ENCODE measurements at places on chromosomes 2 and 18.

DNA sequence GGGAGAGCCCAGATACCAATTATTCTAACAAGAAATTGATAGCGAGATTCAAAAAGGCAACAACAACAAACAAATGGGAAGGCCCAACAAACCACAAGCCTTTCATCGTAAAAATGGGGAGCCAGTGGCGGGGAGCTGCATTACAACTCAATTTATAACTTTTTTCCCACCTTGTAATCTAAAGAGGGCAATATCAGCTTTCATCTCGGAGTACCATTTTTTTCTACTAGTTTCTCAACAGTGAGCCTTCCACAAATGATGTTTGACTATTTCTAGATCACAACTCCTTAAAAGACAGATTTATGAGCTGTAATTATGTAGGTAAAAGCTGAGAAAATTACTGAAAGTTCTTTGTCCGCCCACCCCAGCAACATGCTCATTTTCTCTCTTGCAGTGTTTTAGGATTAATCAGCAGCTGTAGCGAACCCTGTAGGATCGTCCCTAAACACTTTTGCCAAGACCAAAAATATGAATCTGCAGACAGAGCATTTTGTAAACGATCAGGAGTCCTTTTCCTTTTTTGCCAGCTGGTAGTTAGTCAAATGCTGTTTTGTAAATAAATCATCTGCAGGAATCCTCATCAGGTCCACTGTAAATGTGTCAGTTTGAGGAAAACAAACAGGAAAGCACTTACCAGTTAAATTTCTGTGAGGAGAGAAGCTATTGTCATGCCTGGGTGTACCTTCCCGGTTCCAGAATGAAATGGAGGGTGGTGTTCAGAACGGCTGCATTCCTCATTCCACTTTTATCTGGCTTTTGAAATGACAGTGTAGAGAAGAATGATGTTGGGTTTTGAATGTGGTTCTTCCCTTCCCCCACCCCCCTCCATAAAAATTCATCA is 53.2 kb downstream of the EEF1B2 start:
- DNase-seq, result no peak

DNA sequence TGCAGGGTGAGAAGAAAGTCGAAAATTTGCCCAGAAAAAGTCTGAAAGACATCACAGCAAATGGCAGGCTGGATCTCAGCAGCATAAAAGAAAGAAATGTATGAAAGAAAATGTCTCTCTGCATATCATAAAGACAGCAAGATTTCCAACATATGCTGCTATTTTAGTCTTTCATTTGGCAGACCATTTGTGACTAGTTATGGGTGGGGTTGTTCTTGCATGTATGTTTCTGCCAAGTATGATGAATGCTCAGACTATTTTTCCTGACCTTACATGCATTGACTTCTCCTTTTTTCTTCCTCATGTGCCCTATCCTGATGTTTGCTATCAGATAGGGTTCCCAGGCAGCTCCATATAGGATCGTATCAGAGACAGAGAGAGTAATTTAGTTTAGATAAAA is 58.5 kb upstream of the PARD3B start:
- DNase-seq, result no peak

GRCh38 chr2:216279459-216279858 is 92.8 kb downstream of the MARCHF4 start:
- DNase-seq, result no peak

- DNase-seq, result no peak
Observed at GRCh38 chr2:45241061-45241561, 231.9 kb upstream of the SIX2 start.

DNA sequence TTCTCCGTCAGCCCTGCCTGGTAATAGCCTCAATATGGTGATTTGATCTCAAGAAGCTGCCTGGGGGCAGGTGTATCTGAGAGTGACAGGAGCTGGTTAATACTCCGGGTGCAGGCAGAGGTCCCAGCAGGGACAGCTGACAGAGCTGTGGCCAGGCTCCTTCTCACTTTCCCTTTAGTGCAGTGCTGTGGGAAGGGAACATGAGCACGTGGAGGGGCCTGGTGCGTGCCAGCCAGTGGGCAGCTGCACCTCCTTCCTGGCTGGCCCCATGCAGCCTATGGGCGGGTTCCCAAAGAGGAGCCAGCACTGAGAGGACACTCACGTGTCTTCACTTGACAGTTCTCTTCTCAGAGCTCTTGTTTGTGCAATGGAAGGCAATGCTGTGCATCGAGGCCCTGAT is 9.1 kb downstream of the CNNM4 start:
- DNase-seq, result peak; percentile 88

DNA sequence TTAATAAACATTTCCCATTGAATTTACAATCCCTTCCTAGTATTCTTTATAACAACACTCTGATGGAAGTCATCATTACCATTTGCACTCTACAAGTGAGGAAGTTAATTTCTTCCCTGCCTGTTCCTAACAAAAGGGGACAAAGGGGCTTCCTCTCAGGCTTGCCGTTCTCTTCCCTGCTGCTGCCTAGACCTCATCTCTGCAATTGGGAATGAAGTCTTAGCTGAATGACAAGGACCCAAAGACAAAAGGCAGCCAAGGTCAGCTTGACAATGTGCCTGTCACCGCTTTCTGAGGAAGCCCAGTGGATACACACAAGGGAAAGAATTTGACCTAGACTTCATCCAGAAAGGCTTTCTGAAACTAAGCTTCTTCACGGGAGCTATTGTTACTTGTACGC is 416.4 kb downstream of the CMPK2 start:
- DNase-seq, result no peak

DNA sequence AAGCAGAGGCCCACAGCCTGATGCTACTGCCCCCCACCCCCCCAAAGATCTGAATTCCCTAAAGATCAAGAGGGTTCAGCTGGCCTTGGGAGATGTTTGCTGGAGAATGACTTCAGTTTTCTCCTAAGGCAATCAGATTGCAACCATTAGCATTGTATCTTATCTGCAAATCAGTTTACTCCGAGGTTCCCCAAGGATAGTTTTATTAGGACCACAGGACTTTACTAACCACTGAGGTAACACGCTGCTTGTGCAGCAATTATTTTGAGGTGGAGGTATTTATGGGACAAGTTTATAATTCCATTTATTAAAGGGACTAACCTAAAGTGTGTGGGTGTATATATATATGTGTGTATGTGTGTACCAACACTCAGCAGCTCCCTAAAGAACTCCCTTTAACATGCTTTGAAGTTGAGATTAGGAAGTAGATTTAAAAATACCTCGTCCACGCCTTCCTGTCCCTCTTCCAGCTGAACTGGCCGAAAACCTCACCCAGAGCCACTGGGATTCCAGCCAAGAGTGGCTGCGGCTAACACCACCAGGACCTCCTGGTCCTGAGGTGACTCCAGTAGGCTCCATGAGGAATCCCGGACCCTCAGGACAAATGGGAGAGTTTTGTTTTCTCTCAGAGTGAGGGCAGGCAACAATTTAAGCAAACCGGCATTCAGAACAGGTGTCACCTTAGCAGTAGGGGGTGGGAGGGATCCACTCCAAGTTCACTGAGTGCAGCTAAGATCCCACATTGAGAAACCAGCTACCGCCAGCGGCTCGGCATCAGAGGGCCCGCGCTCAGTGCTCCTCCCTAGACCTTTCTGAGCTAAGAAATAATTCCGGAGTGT is 3.0 kb upstream of the DLX1 start:
- no peak for DNase-seq

- DNase-seq, result no peak
Observed at GRCh38 chr18:55097456-55098170, 138.4 kb upstream of the CCDC68 start.

DNA sequence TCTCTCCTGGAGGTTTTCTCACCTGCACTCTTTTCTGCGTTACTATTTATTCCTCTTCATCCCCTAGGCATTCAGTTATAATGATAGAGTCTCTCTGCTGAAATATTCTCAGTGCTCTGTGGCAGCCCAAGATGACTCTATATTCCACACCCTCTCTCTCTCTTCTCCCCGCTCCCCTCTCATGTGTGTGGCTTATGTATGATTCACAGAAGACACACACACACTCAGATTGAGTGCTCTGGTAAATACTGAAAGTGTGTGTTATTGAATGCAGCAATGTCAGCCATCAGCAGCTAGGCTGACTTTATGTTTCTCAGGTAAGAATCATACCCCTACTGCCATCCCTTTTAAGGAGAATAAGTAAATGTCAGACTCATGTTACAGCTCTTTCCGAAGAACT is 201.2 kb downstream of the SLC4A10 start:
- no peak for DNase-seq

GRCh38 chr2:234564699-234565098 is 67.8 kb upstream of the ARL4C start:
- no peak for DNase-seq

DNA sequence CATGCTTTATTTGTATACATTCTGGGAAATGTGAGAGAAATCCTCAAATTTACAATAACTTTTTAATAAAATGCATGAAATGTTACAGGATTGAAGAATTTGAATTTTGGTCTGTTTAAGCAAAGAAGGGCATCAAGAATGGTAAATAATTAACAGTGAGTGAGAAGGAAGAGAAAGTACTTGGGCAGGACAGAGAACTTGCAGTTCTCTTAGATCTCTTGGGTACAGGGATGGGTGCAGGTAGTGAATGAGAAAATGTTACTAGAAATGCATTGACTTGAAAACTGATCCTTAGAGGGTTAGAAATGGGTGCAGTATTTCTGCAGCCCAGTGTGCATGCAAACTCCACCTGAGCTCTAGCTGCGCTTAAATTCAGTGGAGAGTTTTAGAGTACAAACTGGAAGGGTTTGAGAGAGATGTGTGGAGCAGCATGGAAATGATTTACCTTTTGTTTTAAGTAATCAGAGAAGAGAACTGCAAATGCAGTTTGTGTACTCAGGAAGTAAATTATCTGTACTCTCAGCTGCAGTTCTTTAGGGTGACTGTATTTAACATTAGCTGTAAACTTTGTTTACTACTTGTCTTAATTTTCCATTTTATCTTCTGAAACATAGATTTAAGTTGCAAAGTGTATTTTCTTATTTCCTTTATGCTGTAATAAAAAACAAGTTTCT is 51.0 kb upstream of the RAB27B start:
- DNase-seq, result no peak

GRCh38 chr2:149064856-149065630 is 26.5 kb downstream of the LYPD6B start:
- no peak for DNase-seq

GRCh38 chr2:176637142-176637485 is 367.9 kb downstream of the MTX2 start:
- no peak for DNase-seq

- no peak for DNase-seq
Observed at GRCh38 chr2:36403675-36404230, 48.2 kb downstream of the CRIM1 start.

DNA sequence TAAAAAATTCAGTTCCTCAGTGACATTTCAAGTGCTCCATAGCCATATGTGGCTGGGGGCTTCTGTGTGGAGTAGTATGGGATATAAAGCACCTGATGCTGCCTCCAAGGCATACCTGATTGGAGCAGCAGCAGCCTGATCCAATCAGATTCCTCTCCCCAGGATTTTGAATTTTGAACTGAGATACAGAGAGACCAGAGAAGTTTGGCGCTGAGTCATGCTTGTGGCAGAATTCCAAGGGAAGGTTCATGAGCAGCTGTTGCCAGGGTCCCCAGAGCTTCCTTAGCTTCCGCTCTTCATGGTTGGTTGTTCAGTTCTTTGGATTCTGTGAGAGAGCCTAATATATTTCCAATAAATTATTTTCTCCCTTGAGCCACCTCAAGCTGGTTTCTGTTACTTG is 29.0 kb upstream of the CFAP36 start:
- no peak for DNase-seq

GRCh38 chr2:177984749-177985148 is 87.8 kb downstream of the PDE11A start:
- no peak for DNase-seq

- no peak for DNase-seq
Observed at GRCh38 chr2:102664471-102664909, 45.1 kb downstream of the SLC9A2 start.

DNA sequence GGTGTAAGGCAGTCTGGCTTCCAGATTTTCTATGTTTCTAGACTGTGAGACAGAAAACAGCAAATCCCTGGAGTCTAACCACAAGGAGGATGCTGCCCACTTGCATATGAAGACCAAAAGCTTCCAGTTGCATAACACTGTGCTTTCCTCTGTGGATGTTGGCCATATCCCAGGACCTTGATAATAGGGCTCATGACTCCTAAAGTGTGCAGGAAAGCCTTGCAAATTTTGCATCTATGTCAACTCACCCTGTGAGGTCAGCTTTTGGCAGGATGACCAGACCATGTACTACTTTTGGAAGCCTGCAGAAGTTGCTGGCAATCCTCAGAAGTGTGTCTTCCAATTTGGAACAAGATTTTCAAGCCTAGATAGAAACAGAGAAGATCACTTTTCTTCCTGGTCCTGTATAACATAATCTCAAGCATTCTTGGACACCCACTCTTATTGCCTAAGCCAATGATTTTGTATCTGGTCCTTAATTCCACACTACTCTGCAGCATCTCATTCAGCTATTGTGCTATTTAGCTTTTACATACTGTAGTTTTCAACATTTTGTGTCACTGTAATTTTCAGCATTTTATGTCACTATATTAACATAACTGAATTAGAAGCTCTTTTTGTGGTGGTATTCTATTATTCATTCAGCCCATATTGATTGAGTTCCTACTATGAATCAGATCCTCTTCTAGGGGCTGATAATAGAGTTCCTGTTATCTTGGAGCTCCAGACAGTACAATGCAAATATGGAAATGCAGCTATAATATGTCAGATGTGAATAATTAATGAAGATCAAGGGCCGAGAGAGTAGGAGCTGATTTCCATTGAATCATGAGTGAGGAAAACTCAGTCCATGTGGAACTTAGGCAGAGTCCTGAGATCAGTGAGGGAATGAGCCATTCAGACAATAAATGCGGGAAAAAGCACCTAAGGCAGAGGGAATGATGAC is 85.3 kb upstream of the RAB27B start:
- DNase-seq, result no peak

DNA sequence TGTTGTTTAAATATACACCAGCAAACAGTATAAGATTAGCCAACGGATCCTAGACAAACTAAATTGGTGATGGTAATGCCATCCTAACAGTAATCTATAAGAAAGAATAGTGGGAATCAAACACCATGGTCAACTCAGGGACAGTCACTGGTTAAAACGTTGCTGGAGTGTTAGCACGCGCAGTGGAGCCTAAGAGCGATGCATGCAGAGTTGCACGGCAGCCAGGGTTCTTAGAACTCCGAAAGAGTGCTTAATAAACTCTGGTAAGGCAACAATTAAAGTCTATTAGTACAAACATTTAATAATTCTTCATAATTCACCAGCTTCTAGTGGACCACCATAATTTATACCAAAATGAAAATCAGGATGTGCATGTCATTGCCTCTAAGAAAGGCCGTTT is 22.2 kb downstream of the LANCL1 start:
- no peak for DNase-seq

- no peak for DNase-seq
Observed at GRCh38 chr2:224160917-224161316, 121.8 kb upstream of the SERPINE2 start.
